ENCODE measurements at places on chromosomes 7 and 10.
A peak's percentile ranks its signal among the peaks of the same experiment; 100 is the strongest.

DNA sequence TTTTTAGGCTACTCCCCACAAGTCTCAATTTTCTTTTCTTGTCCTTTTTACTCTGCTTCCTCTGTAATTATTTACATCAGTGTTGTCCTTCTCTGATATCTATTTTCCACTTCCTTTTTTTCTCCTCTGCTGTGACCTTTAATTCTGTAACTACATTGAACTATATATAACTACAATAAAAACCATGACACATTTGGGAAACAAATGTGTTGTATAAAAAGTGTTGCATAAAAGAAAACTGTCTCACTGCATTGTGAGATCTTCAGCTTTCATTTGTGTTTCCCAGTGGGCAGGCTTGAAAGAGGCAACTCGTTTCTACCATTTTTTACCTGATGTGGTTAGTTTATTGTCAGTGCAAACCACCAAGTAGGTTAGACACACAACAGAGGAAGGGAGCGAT lies 483.9 kb upstream of the NRP1 start:
- H3K36me3 ChIP-seq: no peaks in the 10 kb centered on the region
- no peak overlapping the region for H3K27ac ChIP-seq
- no peaks in the 10 kb centered on the region for H3K27me3 ChIP-seq
- H3K4me3 ChIP-seq: no peak overlapping the region
- no peak for DNase-seq

GRCh38 chr10:78784546-78784945 lies 284.2 kb upstream of the ZMIZ1 start:
- H3K4me1 ChIP-seq: no peaks in the 10 kb centered on the region
- H3K27ac ChIP-seq: no peak overlapping the region
- H3K36me3 ChIP-seq: no peaks in the 10 kb centered on the region
- H3K27me3 ChIP-seq: no peaks in the 10 kb centered on the region
- no peak for DNase-seq

DNA sequence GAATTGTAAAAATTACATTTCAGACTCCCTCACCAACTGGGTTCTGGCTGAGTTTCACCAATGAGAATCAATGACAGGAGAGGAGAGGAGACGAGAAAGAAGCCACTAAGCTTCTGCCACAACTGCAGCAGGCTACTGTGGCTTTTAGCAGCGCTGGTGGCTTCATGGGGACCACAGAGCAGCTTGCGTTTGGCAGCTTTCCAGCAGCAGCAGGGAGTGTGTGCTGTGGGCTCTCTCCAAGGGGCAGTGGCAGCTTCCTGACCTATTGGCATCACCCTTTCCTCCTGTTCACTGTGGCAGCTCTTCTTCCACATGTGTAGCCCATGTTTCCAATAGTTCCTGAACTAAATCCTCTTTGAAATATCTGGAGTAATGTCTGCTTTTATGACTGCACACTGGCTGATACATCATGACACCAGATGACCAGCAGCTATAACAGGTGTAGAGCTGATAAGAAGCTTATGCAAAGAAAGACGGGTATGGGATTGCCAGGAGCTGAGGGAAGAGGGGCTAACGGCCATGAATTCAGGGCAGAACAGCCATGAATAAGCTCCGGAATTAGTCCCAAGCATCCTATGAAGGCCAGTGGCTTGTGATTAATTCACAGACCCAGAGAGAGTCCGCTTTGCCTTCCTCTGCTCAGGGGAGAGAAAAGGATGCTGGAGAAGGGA lies 46.8 kb downstream of the KCNH2 start:
- H3K27ac ChIP-seq: no peak overlapping the region
- DNase-seq: no peak
- H3K36me3 ChIP-seq: no peaks in the 10 kb centered on the region
- H3K4me1 ChIP-seq: no peaks in the 10 kb centered on the region
- no peak overlapping the region for H3K4me3 ChIP-seq

GRCh38 chr7:71145906-71146901 lies 14.3 kb downstream of the GALNT17 start:
- H3K4me3 ChIP-seq: peak overlapping the region; percentile 72
- no peak for DNase-seq
- H3K4me1 ChIP-seq: peaks cover 14% of the 10 kb centered on the region
- peaks cover 25% of the 10 kb centered on the region for H3K36me3 ChIP-seq
- peaks cover 5% of the 10 kb centered on the region for H3K27me3 ChIP-seq

GRCh38 chr7:130113887-130114286 lies 43.6 kb downstream of the KLHDC10 start:
- DNase-seq: no peak
- H3K4me3 ChIP-seq: no peak overlapping the region
- peaks cover 4% of the 10 kb centered on the region for H3K4me1 ChIP-seq
- peak overlapping the region; percentile 87 for H3K27ac ChIP-seq

GRCh38 chr10:31693491-31693890 lies 235.1 kb downstream of the ARHGAP12 start:
- no peak for DNase-seq
- no peak overlapping the region for H3K27ac ChIP-seq
- no peaks in the 10 kb centered on the region for H3K36me3 ChIP-seq
- no peaks in the 10 kb centered on the region for H3K27me3 ChIP-seq
- no peak overlapping the region for H3K4me3 ChIP-seq

- peaks cover 11% of the 10 kb centered on the region for H3K4me1 ChIP-seq
- no peak for DNase-seq
- H3K36me3 ChIP-seq: no peaks in the 10 kb centered on the region
- H3K27ac ChIP-seq: no peak overlapping the region
Measured at GRCh38 chr7:20323595-20323994, 7.1 kb upstream of the ITGB8 start.

DNA sequence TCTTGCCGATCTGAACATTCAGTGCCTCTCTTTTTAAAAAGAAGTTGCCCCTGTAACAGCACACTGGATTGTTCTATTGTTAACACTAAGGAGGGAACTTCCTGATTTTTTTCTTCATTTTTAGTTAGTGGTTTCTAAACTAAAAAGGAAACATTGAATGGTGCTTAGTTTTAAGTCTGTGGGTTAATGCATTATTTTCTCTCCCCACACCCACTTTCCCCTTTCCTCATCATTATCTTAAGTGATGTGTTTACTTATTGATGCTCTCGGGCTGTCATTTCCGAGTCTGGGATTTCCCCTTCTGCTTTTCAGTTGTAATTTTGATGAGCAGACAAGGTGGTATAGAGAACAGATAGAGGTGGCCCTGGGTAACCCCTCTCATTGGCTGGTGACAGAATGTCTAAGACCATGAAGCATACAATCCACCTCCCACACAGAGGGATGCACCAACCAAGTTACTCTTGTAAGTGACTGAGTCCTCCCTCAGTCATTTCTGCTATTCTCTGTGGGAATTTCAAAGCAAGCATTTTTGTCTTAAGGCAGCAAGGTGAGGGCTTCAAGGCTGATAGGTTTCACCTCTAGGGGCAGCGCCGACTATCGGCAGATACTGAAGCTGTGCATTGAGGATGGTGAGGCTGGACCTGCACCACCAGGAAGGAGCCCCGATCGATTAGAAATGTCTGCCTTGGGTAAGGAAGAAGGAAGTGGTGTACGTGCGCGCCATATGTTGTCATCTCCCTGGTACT lies 49.5 kb downstream of the CHN2 start:
- peaks cover 4% of the 10 kb centered on the region for H3K36me3 ChIP-seq
- no peaks in the 10 kb centered on the region for H3K4me1 ChIP-seq
- H3K4me3 ChIP-seq: no peak overlapping the region
- no peaks in the 10 kb centered on the region for H3K27me3 ChIP-seq
- H3K27ac ChIP-seq: no peak overlapping the region
- no peak for DNase-seq

- H3K27ac ChIP-seq: no peak overlapping the region
- no peaks in the 10 kb centered on the region for H3K36me3 ChIP-seq
- H3K4me3 ChIP-seq: no peak overlapping the region
- H3K27me3 ChIP-seq: peaks cover 29% of the 10 kb centered on the region
- no peak for DNase-seq
- peaks cover 11% of the 10 kb centered on the region for H3K4me1 ChIP-seq
Measured at GRCh38 chr10:113360870-113361269, 192.0 kb upstream of the HABP2 start.

DNA sequence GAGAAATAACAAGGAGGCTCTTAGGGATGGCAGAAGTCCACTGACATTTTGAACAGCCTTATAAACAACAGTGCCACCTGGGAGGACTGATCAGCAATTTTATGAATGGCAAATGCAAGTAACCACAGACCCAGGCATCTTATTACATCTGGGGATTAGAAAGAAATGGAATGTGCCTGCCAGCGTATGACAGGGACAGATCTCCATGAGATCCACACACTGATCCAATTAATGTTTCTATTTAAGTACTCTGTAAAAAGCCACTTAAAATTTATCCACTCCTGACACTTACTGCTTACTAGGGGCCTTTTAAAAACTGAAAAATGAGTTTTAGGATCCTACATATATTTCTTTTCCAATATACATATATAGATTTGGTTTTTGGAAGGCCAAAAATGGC lies 28.6 kb downstream of the PARD3 start:
- H3K4me1 ChIP-seq: peaks cover 42% of the 10 kb centered on the region
- no peaks in the 10 kb centered on the region for H3K27me3 ChIP-seq
- H3K4me3 ChIP-seq: no peak overlapping the region

DNA sequence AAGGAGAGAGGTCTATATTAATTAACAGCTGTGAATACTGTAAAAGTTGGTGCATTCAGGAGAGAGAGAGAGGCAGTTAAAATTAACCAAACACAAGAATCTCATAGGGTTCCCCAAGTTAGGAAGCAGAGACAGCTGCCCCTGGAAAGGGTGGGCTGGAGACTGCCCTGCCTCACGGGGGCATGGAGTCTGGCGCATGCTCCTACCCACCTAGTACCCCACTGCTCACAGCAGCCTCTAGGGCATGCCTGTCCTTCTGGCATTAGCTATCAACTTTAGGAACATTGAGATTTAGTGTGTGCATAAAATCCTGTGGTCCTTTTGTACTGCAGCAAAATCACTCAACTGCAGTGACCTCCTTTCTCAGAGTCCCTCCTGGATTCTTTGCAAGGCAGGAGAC lies 710.1 kb downstream of the SORCS3 start:
- no peaks in the 10 kb centered on the region for H3K36me3 ChIP-seq
- no peaks in the 10 kb centered on the region for H3K4me1 ChIP-seq
- no peak overlapping the region for H3K4me3 ChIP-seq
- peaks cover 15% of the 10 kb centered on the region for H3K27me3 ChIP-seq

GRCh38 chr10:11387044-11387443 lies 224.4 kb downstream of the USP6NL start:
- H3K27me3 ChIP-seq: peaks cover 33% of the 10 kb centered on the region
- peaks cover 10% of the 10 kb centered on the region for H3K4me1 ChIP-seq
- DNase-seq: no peak
- H3K4me3 ChIP-seq: no peak overlapping the region
- H3K36me3 ChIP-seq: no peaks in the 10 kb centered on the region
- H3K27ac ChIP-seq: peak overlapping the region; percentile 34

- no peaks in the 10 kb centered on the region for H3K36me3 ChIP-seq
- no peak overlapping the region for H3K4me3 ChIP-seq
- no peaks in the 10 kb centered on the region for H3K27me3 ChIP-seq
- H3K27ac ChIP-seq: no peak overlapping the region
- H3K4me1 ChIP-seq: peaks cover 18% of the 10 kb centered on the region
Measured at GRCh38 chr7:91325726-91326125, 61.5 kb downstream of the FZD1 start.

GRCh38 chr10:3071405-3072198 lies 4.3 kb downstream of the PFKP start:
- peaks cover 9% of the 10 kb centered on the region for H3K27me3 ChIP-seq
- peaks cover 22% of the 10 kb centered on the region for H3K4me1 ChIP-seq
- peaks cover 5% of the 10 kb centered on the region for H3K36me3 ChIP-seq

DNA sequence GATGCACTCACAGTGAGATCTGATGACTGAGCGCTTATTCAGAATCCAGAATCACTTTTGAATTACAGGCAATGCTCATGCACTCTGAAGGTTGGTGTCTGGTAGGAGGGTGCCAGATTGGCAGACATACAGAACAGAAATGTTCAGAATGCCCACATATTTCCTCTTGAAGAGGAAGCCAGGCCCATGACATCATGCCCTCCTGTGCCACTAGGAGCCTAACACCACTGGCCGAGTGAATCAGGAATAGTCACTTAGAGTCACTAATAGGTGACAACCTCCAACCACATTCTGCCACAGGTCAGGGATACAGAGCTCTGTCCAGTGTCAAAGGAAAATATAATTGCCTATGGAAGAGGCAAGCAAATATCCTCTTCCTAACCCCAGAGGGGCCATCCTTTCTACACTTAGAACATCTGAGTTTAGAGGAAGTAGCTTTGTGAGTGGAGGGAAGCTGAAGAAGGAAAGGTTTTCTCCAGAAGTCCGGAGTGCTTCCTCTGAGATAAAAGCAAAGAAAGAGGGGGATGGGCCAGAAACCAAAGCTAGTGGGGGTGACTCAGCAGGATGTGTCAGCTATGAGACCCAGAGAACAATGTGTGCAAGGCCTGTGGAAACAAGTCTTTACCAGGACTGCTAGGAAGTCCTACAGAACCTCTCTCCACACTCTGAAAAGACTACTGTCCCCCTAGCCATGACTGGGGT lies 838.8 kb downstream of the GRID1 start:
- H3K4me1 ChIP-seq: peaks cover 25% of the 10 kb centered on the region
- H3K27me3 ChIP-seq: no peaks in the 10 kb centered on the region
- DNase-seq: no peak
- peaks cover 4% of the 10 kb centered on the region for H3K36me3 ChIP-seq

GRCh38 chr7:155487509-155488482 lies 29.9 kb downstream of the EN2 start:
- peaks cover 84% of the 10 kb centered on the region for H3K27me3 ChIP-seq
- DNase-seq: no peak
- no peak overlapping the region for H3K4me3 ChIP-seq
- H3K4me1 ChIP-seq: peaks cover 5% of the 10 kb centered on the region
- no peak overlapping the region for H3K27ac ChIP-seq

DNA sequence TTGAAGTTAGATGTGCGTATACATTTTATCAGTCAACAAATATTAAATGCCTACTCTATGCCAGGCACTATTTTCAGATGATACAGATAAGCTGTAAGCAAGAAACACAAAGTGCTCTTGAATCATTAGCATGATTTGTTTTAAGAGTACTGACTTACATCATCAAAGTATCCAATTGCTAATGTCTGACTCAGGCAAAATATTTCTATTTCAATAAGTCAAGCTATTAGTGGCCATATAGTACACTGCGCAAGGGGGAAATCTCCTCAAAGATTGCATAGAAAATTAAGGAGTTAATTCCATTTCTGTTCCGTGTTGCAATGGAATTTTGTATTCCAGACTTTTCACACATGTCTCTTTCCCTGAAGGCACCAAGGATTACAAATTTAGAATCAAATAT lies 46.1 kb upstream of the DNAJC1 start:
- no peak for DNase-seq
- H3K27ac ChIP-seq: no peak overlapping the region
- no peaks in the 10 kb centered on the region for H3K27me3 ChIP-seq
- H3K4me3 ChIP-seq: no peak overlapping the region

- DNase-seq: no peak
- H3K4me1 ChIP-seq: no peaks in the 10 kb centered on the region
- no peaks in the 10 kb centered on the region for H3K36me3 ChIP-seq
- H3K4me3 ChIP-seq: no peak overlapping the region
Measured at GRCh38 chr10:116629340-116629739, 8.6 kb downstream of the PNLIPRP2 start.

GRCh38 chr10:11298116-11298515 lies 280.4 kb downstream of the CELF2 start:
- H3K4me1 ChIP-seq: peaks cover 5% of the 10 kb centered on the region
- H3K36me3 ChIP-seq: peaks cover 5% of the 10 kb centered on the region
- H3K4me3 ChIP-seq: no peak overlapping the region

GRCh38 chr10:4981722-4982471 lies 18.7 kb downstream of the AKR1C1 start:
- peaks cover 8% of the 10 kb centered on the region for H3K4me1 ChIP-seq
- no peaks in the 10 kb centered on the region for H3K27me3 ChIP-seq
- no peaks in the 10 kb centered on the region for H3K36me3 ChIP-seq
- peak overlapping the region; percentile 89 for H3K27ac ChIP-seq
- H3K4me3 ChIP-seq: peak overlapping the region; percentile 41

- H3K4me1 ChIP-seq: peaks cover 15% of the 10 kb centered on the region
- peaks cover 4% of the 10 kb centered on the region for H3K27me3 ChIP-seq
- H3K36me3 ChIP-seq: no peaks in the 10 kb centered on the region
- peak overlapping the region; percentile 85 for H3K27ac ChIP-seq
- H3K4me3 ChIP-seq: peak overlapping the region; percentile 95
Measured at GRCh38 chr7:139232904-139233303, 1.9 kb downstream of the UBN2 start.

Data from type B pancreatic cell (in vitro differentiated cells).